ENCODE measurements at places on chromosomes 1 and 21. TPM values are rescaled to one million over a fixed set of nuclear protein-coding genes. Genes with fewer than 3 reads are reported as not detected.

Gene L1TD1
- not detected for total RNA-seq

Gene CAP1
- total RNA-seq = 856 TPM

Gene ECM1
- 1.6 TPM for total RNA-seq

Gene STRIP1
- total RNA-seq = 34.9 TPM

Gene BECN2
- total RNA-seq = not detected

Gene TMEM201
- total RNA-seq = 23.4 TPM

Measured in T-helper 2 cell treated with Interferon-gamma antibody and Interleukin-4, amounts not matched to agents 100 ng/mL and 5 ng/mL, for 36 hours (primary cell).